ENCODE measurements at places on chromosomes 1 and 21.

GRCh38 chr1:226654046-226654667 lies 84.9 kb downstream of the ITPKB start:
- DNase-seq, result no peak

- DNase-seq, result no peak
These were observed 41.2 kb downstream of the NME7 start for GRCh38 chr1:169326261-169326955.

- DNase-seq, result no peak
These were observed 6.8 kb downstream of the TIE1 start for GRCh38 chr1:43307458-43308158.

DNA sequence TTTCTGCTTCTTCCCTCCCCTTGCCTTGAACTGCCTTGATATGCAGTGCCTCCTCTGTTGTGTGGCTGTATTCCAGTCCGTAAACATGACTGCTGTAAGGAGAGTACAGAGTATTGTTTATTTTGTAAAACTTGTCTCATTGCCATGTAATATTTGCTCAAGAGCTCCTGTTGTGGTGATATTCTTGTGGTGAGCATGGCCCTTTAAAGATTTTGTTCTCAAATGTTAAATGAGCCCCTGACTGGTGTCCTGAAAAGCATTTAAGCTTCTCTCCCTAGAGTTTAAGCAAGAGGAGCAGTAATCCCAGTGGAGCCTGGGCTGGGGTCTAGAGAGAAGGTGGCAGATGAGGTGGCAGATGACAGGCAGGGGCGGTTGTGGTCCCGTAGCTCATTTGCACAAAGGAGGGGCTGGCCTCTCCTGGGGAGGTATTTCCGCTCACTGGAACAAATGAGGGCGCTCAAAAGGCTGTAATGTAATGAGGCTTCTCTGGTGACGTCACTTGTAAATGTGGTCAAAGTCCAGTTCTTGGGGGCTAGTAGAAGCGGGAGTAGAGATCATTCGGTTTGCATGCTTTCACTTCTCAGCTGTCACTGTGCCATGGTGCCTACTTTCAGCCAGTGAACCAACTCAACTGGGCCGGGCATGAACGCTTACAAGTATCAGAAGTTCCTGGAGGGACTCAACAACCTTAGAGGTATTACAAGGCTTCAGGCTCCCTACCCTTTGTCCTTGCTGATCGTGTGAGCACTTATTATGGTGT lies 46.0 kb upstream of the MACF1 start:
- DNase-seq, result no peak

- no peak for DNase-seq
These were observed 623.0 kb downstream of the NPHP4 start for GRCh38 chr1:5369223-5369622.

DNA sequence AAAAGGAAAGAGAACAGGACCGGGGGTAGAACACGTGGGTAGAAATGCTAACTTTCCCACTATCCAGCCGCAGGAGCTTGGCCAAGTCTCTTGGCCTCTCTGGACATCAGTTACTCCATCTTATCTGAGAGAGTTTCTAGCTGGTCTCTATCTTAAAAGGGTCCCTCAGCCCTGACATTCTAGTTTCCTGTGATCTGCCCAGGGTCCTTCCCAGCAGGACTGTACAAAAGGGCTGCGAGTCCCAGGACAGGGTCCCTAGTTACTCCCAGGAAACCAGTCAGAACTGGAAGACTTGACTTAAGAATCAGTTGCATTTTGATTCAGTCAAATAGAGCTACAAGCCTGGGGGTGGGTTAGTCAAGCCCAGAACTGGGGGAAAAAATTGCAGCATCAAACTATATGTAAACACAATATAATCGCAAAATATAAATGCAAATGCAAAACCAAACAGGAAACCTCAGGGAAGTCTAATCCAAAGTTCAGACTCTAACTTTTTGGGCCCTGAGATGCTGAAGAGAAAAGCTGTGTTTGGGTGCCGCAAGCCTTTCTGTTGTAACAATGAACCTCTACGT lies 2.9 kb downstream of the ASAP3 start:
- DNase-seq, result no peak

Measured in suppressor macrophage treated with lipopolysaccharide for 1 hour (primary cell).